Cardiac fibroblast (primary cell): ENCODE measurements at places on chromosomes 11 and 22.
A peak's percentile ranks its signal among the peaks of the same experiment; 100 is the strongest.

GRCh38 chr11:9060700-9061111 is 30.7 kb downstream of the SCUBE2 start:
- DNase-seq = no peak

DNA sequence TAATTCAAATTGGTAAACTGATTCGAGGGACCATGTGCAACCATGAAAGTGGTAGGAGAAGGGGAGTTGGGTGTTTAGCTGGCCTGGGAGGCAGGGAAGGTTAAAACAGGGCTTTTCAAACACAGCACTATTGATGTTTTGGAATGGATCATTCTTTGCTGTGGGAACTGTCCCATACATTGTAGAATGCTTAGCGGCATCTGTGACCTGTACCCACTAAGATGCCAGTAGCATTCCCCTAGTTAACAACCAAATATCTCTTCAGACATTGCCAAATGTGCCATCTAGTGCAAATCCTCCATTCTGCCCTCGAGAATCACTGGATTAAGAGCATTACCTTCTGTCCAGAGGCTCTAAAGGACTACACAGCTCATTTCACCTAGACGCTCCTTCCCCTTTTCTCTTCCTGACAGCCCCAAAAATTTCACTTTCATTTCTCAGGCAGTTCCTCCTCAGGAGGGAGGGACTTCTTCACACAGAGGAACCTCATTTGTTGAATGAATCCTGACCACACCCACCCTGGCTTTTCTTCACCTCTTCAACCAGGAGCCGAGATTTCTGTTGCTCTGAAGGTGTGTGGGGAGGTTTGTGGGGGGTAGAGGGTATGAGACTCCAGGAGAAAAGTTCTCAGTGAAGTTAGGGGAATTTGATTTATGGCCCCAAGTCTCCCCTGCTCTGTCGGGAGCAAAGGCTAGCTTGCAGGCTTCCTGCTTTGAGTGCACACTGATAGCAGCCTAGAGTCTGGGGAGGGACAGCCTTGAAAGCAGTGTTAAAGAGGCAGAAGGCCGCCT is at the start of gene TRIM34:
TSS of gene TRIM34 (plus strand) at position 513 of the 791 bp plus-strand sequence. CDS start 7,331 bp downstream, outside the sequence.
- peak; percentile 74 for DNase-seq

GRCh38 chr22:30439226-30439625 is 13.7 kb downstream of the MTFP1 start:
- DNase-seq = no peak

DNA sequence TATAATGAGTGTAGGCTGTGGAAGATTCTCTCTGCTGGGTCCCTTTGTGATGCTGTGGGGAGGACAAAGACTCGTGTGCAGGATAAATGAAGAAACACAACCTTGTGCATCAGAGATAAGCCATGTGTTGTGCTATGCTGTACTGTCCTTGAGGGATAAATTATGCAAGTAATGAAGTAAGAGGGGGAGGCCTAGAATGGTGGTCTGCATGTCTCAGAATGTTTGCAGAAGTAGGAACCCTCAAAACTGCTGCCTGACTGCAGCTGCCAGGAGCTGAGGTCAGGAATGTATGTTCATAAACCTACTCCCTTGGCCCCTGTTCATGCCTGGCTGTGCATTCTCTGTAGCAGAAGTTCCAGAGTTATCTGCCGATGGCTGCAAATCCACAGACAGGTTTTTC is 4.6 kb upstream of the SMCO4 start:
- no peak for DNase-seq

DNA sequence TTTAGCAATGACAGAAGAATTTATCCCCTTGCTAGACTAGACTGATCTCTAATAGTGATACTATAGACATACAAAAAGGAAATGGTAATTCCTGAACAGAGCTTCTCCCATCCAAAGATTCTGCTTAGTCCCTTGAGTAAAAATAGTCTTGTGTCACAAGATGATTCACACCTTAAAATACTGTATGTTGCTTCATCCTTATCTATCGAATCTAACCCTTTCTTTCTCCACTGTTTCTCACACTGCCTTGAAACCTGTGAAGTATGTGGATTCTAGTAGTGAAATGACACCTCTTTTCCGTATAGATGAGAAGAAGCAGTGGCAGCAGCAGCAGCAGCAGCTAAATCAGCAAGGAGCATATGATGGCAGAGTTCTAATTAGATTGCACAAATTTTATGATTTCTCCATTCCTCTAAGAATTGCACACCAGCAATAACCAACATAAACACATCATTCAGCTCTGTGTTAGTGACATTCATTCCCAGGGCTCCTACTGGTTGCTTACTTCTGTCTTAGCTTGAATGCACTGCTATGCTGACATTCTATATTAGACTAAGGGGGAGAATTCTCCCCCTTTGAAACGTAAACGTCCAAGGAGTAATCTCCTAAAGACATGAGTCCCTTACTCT is 14.6 kb downstream of the KCNA4 start:
- DNase-seq = no peak

GRCh38 chr11:117684111-117684510 is 112.9 kb downstream of the DSCAML1 start:
- DNase-seq = no peak
